SK-MEL-5 (cell line): ENCODE measurements at places on chromosomes 2 and 18.

DNA sequence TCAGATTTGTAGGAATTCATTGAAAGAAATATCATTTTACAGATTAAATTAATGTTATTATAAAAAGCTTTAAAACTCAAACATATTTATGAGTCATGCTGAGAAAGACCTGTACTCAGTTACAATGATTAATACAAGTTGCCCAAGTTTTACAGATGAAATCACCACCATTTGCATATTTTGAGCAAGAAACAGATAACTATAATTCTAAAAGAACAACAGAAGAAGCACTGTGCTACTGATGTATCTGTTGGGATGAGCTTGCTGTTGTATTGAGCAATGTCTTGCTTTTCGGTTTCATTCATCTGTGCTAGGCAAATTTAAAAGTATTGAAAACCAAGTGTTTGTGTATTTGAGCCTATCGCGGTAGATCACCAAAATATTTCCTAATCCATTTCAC, 1589.1 kb upstream of the ZEB2 start:
- no peak for DNase-seq

DNA sequence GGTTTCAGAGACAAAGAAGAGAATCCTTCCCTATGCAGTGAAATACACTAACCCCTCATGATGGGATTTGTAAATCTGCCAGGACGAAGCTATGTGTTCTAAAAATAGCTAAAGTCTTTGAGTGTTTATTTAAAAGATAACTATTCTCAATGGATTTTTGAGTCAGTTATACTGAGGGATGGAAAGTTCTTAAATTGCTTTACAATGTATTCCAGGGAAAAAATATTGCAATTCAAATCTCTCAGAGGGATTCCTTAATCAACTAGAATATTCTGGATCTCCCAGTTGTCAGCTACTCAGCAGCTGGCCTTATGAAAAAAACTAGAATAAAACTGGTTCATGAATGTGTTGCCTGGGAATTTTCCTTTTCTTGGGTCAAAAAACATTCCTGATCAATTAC, 312.4 kb downstream of the PLCL1 start:
- DNase-seq: no peak

DNA sequence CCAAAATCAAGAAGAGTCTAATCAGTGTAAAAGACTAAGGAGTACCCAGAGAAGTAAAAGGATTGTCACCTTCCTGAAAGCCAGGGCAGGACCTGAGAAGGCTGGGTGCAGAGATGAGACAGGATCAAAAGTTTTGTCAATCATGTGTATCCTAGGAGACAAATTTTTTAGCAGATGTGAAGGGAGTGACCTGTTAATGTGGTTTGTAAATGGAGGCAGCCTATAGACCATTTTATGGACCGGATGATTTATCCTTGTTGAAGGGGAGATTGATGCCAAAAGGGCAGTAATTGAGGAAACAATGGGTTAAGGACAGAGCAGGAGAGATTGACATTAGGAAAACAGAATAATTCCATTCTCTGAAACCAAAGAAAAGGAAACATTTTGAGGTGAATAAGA, 813 bp downstream of the NDC80 start:
- DNase-seq: no peak

GRCh38 chr18:8333961-8334360, 275.3 kb upstream of the RAB12 start:
- no peak for DNase-seq

GRCh38 chr18:48546396-48546795, 7.6 kb downstream of the CTIF start:
- no peak for DNase-seq

- DNase-seq: peak; percentile 54
Measured at GRCh38 chr2:164697688-164698461, 76.6 kb upstream of the GRB14 start.

- no peak for DNase-seq
Measured at GRCh38 chr18:1002653-1003178, 98.0 kb downstream of the ADCYAP1 start.

DNA sequence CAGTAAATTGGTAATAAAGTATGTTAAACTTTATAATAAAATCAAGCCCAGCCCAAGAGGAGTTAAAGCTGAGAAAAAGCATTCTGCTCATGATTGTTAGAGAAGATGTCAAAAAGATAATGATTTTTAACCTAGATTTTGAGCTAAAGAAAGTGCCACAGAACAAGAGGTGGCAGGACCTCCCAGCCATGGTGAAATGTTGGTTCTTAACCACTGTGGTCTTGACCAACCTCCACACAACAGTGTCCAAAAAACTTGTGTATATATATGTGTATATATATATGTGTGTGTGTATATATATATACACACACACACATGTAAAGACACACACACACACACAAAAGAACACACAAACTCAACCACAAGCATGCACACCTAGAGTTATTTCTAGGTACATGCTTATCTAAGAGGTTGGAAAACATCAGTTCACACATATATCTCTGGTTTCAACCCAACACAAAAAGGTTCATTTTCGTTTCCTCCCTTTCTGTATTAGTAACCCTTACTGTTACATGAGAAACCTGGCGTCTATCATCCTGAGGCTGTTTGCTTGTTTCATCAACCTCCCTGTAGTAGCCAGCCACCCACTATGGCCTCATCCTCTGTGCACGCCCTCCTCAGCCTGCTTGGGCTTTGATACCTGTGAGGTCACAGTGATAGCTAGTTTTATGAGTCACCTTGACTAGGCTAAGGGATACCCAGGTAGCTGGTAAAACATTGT, 631.8 kb upstream of the ID2 start:
- DNase-seq: no peak

GRCh38 chr18:48902023-48902855, 48.5 kb downstream of the SMAD7 start:
- DNase-seq: no peak
